ENCODE measurements at places on chromosomes 6 and 20.
A peak's percentile ranks its signal among the peaks of the same experiment; 100 is the strongest.

DNA sequence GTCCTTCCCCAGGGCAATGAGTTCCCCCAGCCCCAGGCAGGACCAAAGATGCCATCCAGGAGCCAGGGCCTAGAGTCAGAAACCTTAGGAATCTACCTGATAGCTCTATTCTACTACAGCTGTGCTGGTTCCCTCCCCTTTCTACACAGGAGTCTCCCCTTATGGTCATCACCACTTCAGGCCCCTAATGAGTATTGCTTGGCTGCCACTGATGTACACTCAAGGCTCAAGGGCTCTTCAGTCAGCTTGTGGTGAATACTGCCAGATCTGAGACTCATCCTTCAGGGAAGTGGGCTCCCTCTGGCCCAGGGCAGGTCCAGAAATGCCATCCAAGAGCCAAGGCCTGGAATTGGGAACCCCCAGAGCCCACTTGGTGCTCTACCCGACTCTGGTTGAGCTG is 248.6 kb downstream of the ALDH8A1 start:
- DNase-seq = no peak

DNA sequence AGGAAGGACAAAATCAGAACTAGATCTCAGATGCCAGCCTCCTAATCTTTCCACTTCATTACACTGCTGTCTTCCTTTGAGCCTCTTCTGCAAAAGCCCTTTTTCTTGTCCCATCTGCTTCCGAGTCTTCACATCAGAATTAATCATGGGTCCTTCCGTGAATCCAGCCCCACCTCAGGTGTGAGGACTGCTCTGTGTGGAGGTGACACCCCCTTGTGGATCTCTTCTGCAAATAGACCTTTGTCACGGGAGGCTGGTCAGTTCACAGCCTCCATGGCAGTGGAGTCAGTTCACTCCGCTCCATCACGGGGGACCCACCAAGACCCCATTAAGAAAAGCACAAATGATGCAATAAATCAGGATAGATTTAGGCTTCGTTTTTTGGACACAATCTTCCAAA is 171.1 kb downstream of the ADAT2 start:
- DNase-seq = no peak

GRCh38 chr20:2000285-2000684 is 6.4 kb upstream of the PDYN start:
- no peak for DNase-seq

DNA sequence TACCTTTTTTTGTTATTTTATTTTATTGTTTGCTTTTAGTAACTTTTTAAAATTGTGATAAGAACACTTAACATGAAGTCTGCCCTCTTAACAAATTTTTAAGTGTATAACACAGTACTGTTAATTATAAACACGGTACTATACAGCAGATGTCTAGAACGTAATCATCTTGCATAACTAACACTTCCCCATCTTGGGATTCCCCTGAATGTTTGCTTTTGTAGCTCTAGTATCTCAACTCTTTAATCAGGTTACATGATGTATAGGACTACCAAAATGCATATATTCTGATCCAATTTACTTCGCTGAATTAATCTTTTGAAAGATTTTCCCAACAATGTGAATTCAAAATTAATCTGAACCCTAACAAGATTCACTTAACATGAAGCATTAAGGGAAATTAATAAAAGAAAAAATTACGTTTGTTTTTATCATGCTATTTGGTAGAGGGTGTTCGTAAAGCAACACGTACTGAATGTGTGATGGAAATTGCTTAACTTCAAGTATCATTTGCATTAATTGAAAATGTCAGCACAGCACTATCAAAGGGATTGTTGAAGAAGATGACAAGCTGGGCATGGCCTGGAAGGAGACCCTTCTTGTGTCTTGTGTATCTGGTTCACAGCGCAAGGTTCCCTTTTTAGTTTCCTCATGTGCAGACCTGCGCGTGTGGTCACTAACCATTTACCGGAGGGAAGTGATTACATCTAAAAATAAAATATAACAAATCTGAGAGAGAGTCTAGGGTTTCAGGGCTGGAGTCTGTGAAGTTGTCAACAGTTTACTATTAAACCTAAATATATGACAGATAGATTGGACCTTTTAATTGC is 15.2 kb downstream of the COL19A1 start:
- DNase-seq = no peak

DNA sequence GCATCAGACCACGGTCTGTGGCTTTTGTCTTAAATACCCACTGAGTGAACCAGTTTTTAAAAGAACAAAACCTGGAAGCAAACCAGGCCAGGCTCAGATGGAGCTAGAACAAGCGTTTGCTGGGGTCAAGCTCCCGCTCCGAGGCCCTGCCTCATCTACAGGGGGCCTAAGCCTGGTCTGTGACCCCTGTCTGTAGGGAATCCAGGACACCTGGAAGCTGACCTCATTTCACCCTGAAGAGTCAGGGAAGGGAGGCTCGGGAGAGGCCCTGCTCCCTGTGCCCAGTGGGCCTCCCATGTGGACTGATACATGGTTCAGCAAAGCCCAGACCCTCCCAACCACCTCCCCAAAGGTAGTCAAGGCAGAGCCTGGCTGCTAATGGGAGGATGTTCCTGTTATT is 26.8 kb upstream of the DLGAP4 start:
- no peak for DNase-seq

- DNase-seq = peak; percentile 87
Measured at GRCh38 chr6:100453701-100454521, 10.8 kb downstream of the SIM1 start.

- DNase-seq = no peak
Measured at GRCh38 chr6:84738996-84739865, 25.2 kb downstream of the TBX18 start.

GRCh38 chr6:122806291-122806690 is 17.2 kb downstream of the SMPDL3A start:
- DNase-seq = no peak

- no peak for DNase-seq
Measured at GRCh38 chr20:36147690-36148089, 6.8 kb upstream of the EPB41L1 start.
